Left renal pelvis (tissue), 4 donors: ENCODE measurements at places on chromosomes 7 and 10. TPM values are rescaled to one million over a fixed set of nuclear protein-coding genes. Genes with fewer than 3 reads are reported as not detected.

GIMAP6 gene
- polyA plus RNA-seq: 9.3 TPM

TRIM73 gene
- 12.9 TPM for polyA plus RNA-seq

TRIM74 gene
- polyA plus RNA-seq: 3.0 TPM

AKR1C2 gene
- polyA plus RNA-seq: 7.9 TPM

UPK3BL1 gene
- polyA plus RNA-seq: 14.7 TPM

TAS2R16 gene
- not detected for polyA plus RNA-seq

SYCE1 gene
- polyA plus RNA-seq: 0.20 TPM

POP7 gene
- polyA plus RNA-seq: 24.6 TPM

FOXI2 gene
- 2.5 TPM for polyA plus RNA-seq

COBL gene
- polyA plus RNA-seq: 16.1 TPM

MYPN gene
- 0.10 TPM for polyA plus RNA-seq

MET gene
- polyA plus RNA-seq: 2.8 TPM

SPOCK2 gene
- polyA plus RNA-seq: 139 TPM

EBLN1 gene
- polyA plus RNA-seq: not detected

FKBP6 gene
- polyA plus RNA-seq: 0.61 TPM

NODAL gene
- polyA plus RNA-seq: 0.52 TPM

GARS1 gene
- polyA plus RNA-seq: 79.8 TPM

GSTO2 gene
- 28.1 TPM for polyA plus RNA-seq

LEP gene
- polyA plus RNA-seq: 0.16 TPM

MMP21 gene
- polyA plus RNA-seq: 0.24 TPM

AFAP1L2 gene
- polyA plus RNA-seq: 48.8 TPM

WAC gene
- polyA plus RNA-seq: 153 TPM

GRM3 gene
- polyA plus RNA-seq: 0.14 TPM

KCNIP2 gene
- 3.3 TPM for polyA plus RNA-seq

UNC5B gene
- polyA plus RNA-seq: 49.6 TPM

CREB5 gene
- 9.1 TPM for polyA plus RNA-seq

STX1A gene
- 8.0 TPM for polyA plus RNA-seq
